ENCODE measurements at places on chromosomes 3 and 15. TPM values are rescaled to one million over a fixed set of nuclear protein-coding genes. Genes with fewer than 3 reads are reported as not detected.

ARGFX gene
- not detected for total RNA-seq

PLCH1 gene
- total RNA-seq = 0.23 TPM

CDCP1 gene
- total RNA-seq = 0.41 TPM

GASK1A gene
- not detected for total RNA-seq

GRCh38 chr3:159413319-159413718, 575.3 kb upstream of the IL12A start:
- DNase-seq = no peak

DNA sequence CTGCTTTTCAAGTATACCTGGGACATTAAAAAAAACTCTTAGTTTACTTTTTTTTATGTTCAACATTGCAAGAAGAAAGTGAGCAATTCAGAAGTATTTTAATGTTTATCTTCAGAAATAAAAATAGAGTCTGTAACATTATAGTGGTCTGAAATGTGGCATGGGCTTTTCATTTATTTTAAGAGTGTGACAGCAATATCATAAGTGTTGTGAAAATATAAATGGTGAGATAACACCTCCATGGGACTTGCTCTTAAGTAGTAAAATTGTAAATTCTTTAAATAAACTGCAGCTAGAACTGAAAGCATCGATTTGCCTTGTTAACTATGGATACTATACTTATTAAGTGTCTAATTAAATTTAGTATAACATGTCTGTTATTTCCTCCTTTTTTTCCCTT, 48.8 kb upstream of the ZCWPW2 start:
- no peak for DNase-seq

GRCh38 chr15:60752973-60753720, 274.2 kb upstream of the ICE2 start:
- DNase-seq = no peak

DNA sequence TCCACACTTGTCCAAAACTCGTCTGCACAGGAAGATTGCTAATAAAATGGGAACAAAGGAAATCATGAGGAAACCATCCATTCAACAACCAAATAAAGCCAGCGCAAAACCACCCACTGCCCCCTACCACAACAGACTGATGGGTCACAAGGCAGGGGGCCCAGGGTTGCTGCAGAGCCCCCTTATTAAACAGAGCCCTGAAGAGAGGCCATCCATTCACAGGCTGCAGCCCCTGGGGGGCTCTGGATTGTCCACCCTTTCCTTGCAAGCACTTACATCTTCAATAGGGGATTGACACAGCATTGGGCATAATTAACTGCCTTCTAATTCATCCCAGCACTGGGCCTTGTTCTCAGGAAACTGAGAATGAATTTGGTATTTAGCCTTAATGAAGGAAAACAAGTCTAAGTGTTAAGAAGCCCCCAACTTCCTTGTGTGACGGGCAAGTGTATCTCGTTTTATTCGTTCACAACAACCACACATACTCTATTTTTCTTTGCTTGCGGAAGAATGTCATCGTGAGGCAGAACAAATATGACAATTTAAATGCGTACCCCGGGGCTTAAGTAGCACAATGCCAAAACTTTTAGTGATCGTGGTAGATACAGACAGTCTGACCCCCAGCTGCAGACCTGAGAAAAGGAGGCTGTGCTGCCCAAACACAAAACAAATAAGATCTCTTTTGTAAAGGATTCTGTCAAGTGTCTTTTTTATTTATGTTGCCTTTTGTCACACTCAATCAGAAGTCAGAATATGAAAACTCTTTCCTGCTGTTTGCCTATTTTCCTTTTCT, 144.0 kb downstream of the SEMA6D start:
- DNase-seq = no peak

- no peak for DNase-seq
Observed at GRCh38 chr3:184662187-184662586, 49.7 kb downstream of the MAGEF1 start.

DNA sequence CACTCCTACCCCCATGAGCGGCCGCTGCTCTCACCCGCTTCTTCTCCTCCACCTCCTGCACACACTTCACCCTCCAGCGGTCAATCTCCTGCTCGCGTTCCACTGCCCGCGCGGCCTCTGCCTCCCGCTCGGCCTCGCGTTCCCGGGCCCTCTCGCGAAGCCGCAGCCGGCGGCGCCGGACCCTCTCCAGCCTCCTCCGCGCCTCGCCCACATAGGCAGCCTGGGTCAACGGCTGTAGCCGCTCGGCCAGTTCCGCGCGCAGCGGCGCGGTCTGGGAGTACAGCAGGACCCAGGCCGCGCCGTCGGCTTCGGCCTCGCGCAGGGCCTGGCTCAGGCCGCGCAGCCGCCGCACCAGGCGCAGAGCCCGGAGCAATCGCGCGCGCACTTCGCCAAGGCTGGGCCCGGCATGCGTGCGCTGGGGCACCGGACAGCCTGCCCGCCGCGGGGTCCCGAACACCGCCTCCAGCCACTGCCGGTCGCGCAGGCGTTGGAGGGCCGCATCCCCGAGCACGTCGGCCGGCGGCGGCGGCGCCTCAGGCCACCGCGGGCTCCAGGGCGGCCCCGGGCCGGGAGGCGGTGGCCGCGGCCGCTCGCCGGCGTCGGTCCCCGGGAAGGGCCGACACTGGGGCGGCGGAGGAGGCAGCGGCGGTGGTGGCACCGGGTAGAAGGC, 595 bp downstream of the PDCD7 start:
- peak; percentile 57 for DNase-seq

DNA sequence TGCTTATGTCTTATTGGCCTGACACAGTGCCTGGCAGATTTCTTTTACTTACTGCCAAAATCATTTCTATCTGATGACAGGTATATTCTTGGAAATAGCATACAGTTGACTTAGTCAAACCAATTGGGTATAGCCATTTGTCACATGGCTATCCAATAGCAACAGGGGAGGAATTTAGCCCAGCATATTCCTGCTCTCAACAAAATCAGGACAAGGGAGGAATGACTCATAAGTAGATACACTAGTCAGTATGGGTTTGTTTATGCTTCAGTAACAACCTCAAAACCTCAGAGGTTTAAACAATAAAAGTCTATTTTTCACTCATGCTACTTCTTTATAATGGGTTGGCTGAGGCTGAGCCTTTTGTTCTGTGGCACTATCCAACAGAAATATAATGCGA, 38.0 kb upstream of the VILL start:
- no peak for DNase-seq

COL6A5 gene
- total RNA-seq = not detected

SKIC8 gene
- total RNA-seq = 54.1 TPM

ATP10A gene
- 44.6 TPM for total RNA-seq

- no peak for DNase-seq
Observed at GRCh38 chr3:44899683-44900367, 25.4 kb downstream of the TGM4 start.

TEX55 gene
- not detected for total RNA-seq
